Activated CD4-positive, alpha-beta T cell treated with anti-CD3 and anti-CD28 coated beads, Interleukin-2, amount 10 ng/mL, durations not matched to agents 24 days and 14 days (primary cell): ENCODE measurements at places on chromosomes 7 and 10. TPM values are rescaled to one million over a fixed set of nuclear protein-coding genes. Genes with fewer than 3 reads are reported as not detected.

NPC1L1 gene
- not detected in 2 replicates for total RNA-seq

STEAP1 gene
- total RNA-seq = 1.1 and 1.4 TPM in 2 replicates

SUN3 gene
- not detected in 2 replicates for total RNA-seq

FLNC gene
- 0.02 and 0.09 TPM in 2 replicates for total RNA-seq

CEP55 gene
- 58.5 and 59.3 TPM in 2 replicates for total RNA-seq

IL15RA gene
- 24.4 and 25.5 TPM in 2 replicates for total RNA-seq

RASA4B gene
- 27.1 and 28.6 TPM in 2 replicates for total RNA-seq

NRAP gene
- total RNA-seq = not detected in 2 replicates

DNA sequence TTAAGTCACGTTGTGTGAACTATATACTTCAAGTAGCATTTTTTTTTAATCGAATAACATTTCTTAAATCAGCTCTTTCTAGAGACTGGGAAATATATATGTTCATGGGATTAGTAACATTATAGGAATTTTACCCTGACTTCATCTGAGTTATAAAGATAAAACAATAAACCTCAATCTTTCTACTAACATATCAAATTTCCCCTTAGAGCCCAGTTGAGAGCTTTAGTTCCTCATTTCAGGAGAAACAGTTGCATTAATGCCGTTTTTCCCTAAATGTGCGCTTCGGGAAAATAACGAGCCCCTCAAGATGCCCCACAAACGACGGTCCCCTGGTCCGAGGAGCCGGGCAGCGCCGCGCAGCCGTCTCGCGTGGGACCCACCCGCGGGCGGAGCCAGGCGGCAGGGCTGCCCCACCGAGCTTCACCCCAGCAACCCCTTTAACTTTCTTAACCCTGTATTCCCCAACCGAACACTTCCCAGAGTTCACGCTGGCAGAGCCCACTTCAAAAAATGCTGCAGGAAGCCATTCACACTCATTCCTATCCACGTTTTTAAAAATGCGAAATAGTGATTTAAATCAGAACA lies 152.5 kb upstream of the YAE1 start:
- H3K36me3 ChIP-seq = no peaks in the 10 kb centered on the region
- no peak for DNase-seq
- peaks cover 56% of the 10 kb centered on the region for H3K27me3 ChIP-seq
- no peak overlapping the region for H3K27ac ChIP-seq
- H3K4me1 ChIP-seq = peaks cover 4% of the 10 kb centered on the region

DNA sequence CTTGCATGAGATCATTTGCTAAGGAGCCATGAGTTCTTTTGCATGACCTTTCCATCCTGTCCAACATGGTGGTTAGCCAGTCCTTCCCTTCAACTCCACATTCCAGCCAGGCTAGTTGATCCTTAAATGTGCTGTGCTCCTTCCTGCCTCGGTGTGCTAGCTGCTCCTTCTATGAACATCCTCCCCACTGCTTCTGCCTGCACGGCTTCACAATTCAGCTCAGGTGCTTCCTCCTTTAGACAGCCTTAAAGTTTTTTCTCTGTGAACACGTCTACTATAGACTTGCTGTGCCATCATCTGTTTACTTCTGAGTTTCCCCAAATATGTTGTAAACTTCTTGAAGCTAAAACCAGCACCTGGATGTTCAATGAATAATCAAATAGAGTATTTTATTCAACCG lies 95.5 kb downstream of the OTUD1 start:
- peaks cover 34% of the 10 kb centered on the region for H3K4me1 ChIP-seq
- H3K4me3 ChIP-seq = peak overlapping the region; percentile 22
- peak overlapping the region; percentile 71 for H3K27ac ChIP-seq
- H3K27me3 ChIP-seq = no peaks in the 10 kb centered on the region

DNA sequence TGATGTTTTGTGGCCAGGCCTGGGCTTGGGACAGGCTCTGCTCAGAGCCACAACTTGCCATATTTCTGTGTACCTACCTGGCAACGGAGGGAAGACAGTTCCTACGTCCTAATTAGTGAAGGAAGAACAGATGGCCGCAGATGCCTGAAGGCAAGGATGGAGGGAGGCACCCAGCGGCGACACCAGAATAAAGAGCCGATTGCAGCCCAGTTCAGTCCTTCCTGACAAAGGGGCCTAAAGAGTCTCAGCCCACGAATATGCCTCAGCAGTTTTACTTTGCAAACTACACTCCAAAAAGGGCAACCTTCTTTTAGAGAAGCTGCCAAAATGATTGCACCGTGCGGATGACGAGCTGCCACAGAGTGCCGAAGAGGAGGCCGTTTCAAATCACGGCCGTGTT lies 585.8 kb downstream of the GLRX3 start:
- H3K36me3 ChIP-seq = no peaks in the 10 kb centered on the region
- no peaks in the 10 kb centered on the region for H3K4me1 ChIP-seq
- H3K27ac ChIP-seq = no peak overlapping the region
- no peak for DNase-seq
- no peak overlapping the region for H3K4me3 ChIP-seq
- H3K27me3 ChIP-seq = no peaks in the 10 kb centered on the region

DNA sequence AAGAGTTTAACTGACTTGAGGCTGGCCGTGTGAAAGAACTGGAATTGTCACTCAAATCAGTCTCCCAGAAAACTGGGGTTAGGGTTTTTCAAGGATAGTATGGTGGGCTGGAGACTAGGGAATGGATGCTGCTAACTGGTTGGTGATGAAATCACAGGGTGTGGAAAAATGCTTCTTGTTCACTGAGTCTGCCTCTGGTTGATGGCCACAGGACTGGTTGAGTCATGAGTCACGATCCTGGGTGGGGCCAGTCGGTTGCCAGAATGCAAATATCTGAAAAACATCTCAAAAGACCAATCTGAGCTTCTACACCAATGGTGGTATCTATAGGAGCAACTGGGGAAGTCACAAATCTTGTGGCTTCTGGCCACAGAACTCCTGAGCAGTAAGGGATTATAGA lies 16.3 kb upstream of the BAMBI start:
- no peak overlapping the region for H3K27ac ChIP-seq
- no peak overlapping the region for H3K4me3 ChIP-seq
- no peaks in the 10 kb centered on the region for H3K4me1 ChIP-seq

DNA sequence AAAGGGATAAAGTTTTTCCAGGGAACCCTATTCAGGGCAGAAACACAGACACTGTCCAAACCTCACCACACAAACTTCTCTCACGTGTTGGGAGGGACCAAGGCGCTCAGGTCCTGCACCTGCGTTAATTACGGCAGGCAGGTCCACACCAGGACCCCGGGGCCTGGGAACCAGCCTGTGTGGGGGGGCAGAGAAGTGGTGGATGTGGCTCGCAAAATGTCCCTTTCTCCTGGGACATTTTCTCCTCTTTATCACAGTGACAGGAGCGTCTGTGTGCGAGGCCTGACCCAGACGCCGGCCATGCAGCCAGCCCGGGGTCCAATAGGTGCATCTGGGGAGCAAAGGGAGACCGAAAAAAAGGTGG lies 73.4 kb upstream of the ZNF722 start:
- peak overlapping the region; percentile 87 for H3K4me3 ChIP-seq
- no peaks in the 10 kb centered on the region for H3K27me3 ChIP-seq
- H3K36me3 ChIP-seq = peaks cover 2% of the 10 kb centered on the region
- no peak for DNase-seq

DNA sequence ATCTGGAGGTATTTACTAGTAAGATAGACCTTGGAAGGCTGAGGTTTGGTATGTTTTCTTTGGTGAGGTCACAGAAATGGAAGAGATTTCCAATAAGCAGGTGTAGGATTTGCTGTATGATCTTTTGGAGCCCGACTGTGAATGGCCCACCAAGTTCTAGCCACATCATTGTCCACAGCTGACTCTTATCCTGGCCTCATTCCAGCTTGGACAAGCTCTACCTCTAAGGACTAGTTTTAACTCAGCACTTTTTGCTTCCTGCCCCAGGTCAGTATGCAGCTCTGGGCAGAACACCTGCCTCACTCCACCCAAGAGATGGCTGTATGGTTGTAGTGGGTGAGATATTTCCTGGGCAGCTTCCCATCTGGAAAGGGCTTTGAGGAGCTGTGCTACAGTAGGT lies 6.1 kb upstream of the CPA4 start:
- H3K27ac ChIP-seq = no peak overlapping the region
- no peak overlapping the region for H3K4me3 ChIP-seq
- no peaks in the 10 kb centered on the region for H3K4me1 ChIP-seq
- no peak for DNase-seq
- H3K36me3 ChIP-seq = no peaks in the 10 kb centered on the region

GRCh38 chr7:130912862-130913638 lies 179.0 kb upstream of the KLF14 start:
- H3K4me1 ChIP-seq = peaks cover 81% of the 10 kb centered on the region
- H3K4me3 ChIP-seq = peak overlapping the region; percentile 77
- H3K36me3 ChIP-seq = peaks cover 77% of the 10 kb centered on the region
- DNase-seq = peak; percentile 94
- peak overlapping the region; percentile 91 for H3K27ac ChIP-seq

DNA sequence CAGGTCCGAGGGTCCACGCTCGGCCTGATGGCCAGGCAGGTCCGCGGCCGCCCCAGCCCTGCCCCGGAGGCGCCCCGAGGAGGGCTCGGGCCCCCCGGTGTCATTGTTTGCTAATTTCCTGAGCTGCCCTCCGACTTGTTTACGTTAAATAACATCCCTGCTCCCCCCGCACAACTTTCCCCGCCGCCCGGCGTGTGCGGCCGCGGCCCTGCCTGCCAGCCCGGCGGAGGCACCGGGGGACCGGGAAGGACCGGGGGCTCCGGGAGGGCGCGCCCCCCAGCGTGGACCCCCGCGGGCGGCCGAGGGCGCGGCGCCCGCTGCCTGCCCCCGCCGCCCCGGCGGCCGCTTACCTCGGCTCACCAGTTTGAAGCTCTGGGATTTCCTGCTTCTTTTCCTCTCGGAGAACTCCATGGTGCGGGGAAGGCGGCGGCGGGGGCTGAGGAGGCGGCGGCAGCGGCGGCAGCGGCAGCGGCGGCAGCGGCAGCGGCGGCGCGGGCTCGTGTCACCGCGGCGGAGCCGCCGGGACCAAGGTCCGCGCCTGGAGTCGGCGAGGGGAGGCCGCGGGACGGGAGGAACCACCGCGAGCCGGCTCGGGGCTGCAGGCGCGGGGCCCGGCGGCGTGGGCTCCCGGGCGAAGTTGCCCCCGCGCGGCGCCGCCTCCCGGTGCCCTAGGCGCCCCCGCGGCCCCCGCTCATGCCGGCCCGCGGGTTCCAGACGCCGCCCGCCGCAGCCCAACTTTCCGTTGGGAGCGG lies 515 bp downstream of the BEND7 start:
- peaks cover 69% of the 10 kb centered on the region for H3K27me3 ChIP-seq
- H3K4me3 ChIP-seq = peak overlapping the region; percentile 51
- H3K4me1 ChIP-seq = no peaks in the 10 kb centered on the region
- no peak for DNase-seq
- H3K27ac ChIP-seq = no peak overlapping the region
- H3K36me3 ChIP-seq = no peaks in the 10 kb centered on the region

- no peaks in the 10 kb centered on the region for H3K36me3 ChIP-seq
- H3K4me1 ChIP-seq = no peaks in the 10 kb centered on the region
- no peak for DNase-seq
- no peaks in the 10 kb centered on the region for H3K27me3 ChIP-seq
- H3K4me3 ChIP-seq = no peak overlapping the region
These were observed 170.9 kb upstream of the SMIM30 start for GRCh38 chr7:113289140-113289740.

DNA sequence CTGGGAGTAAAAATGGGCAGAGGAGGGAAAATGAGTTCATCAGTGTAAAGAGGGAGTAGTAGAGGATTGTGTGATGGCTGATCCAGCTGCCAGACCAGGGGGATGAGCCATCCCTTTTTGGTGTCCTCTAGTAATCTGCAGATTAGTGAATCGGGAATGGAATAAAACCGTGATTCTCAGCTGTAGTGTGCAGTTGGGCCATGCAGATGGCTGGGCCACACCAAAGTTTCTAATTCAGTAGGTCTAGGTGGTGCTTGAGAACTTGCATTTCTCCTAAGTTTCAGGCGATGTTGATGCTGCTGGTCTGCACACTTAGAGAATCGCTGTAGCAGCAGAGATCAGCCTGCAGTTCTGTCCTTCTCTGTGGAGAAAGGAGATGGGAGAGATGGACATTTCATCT lies 22.7 kb downstream of the PDCD11 start:
- H3K27ac ChIP-seq = no peak overlapping the region
- no peak for DNase-seq
- no peaks in the 10 kb centered on the region for H3K27me3 ChIP-seq
- H3K36me3 ChIP-seq = peaks cover 79% of the 10 kb centered on the region
- H3K4me1 ChIP-seq = no peaks in the 10 kb centered on the region
- H3K4me3 ChIP-seq = no peak overlapping the region

DNA sequence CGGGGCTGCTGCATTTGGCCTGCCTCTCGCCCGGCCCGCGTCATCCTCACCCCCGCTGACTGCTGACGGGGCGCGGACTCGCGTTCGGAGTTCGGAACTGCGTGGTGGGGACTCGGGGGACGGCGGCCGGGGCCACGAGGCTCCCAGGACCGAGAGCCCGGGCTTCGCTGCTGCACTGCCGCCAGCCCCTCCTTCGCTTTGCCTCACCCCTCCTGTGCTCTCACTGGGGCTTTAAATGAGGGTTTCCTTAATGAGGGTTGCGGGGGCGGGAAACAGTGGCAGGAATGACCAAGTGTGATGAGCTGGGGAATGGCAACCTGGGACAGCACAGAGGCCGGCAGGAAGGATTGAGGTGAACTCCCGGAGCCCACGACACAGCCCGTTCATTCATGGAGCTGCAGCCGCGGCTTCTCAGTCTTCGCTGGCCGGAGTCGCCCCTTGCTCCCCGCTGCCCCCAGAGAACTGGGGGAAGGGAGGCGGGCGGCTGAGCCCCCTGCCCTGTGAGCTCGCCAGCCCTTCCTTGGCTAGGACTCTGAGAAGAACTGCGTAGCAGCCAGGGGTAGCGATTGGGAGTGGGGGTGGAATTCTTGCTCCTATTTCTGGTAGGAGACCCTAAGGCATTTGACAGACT lies 1.5 kb upstream of the LRRC4 start:
- H3K36me3 ChIP-seq = peaks cover 19% of the 10 kb centered on the region
- no peak overlapping the region for H3K4me3 ChIP-seq
- no peak for DNase-seq
- no peak overlapping the region for H3K27ac ChIP-seq

DNA sequence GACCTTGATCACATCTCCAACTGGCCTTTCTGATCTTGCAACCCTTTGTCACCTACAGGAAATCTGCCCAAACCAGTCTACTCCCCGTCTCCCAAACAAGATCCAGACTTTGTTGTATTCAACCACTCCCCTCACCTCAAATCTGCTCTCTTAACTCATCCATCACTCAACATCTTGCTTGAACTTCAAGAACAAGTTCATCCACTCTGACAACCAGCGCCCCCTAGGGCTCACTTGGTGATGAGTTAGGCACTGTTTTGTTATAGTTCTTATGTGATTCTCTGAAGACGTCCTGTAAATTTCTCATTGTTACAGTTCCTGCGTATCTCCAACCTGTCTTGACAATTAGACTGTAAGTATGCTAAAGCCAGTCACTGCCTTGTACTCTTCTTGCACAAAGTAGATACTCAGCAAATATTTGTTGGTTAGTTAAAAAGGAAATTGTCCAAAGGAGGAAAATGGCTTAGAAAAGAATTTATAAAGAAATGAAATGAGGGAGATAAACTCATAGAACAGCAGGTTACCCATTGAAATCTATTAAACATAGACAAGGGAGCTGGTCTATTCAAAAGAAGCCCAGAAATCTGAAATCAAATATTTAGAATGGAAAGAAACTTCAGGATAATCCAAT lies 5.3 kb downstream of the FRMD4A start:
- H3K27me3 ChIP-seq = peaks cover 31% of the 10 kb centered on the region
- peak; percentile 83 for DNase-seq
- no peak overlapping the region for H3K27ac ChIP-seq
- no peak overlapping the region for H3K4me3 ChIP-seq
- no peaks in the 10 kb centered on the region for H3K36me3 ChIP-seq

- H3K4me3 ChIP-seq = no peak overlapping the region
- H3K4me1 ChIP-seq = no peaks in the 10 kb centered on the region
- H3K36me3 ChIP-seq = peaks cover 2% of the 10 kb centered on the region
- H3K27me3 ChIP-seq = no peaks in the 10 kb centered on the region
- no peak overlapping the region for H3K27ac ChIP-seq
These were observed 32.5 kb downstream of the ZNF277 start for GRCh38 chr7:112238852-112239610.
